ENCODE measurements at places on chromosomes 12 and 14. TPM values are rescaled to one million over a fixed set of nuclear protein-coding genes. Genes with fewer than 3 reads are reported as not detected.

The PARP2 gene
- 21.3 TPM for total RNA-seq

The AQP2 gene
- not detected for total RNA-seq

The ADIPOR2 gene
- total RNA-seq = 63.9 TPM

The DCAF5 gene
- total RNA-seq = 29.0 TPM

The PTPN6 gene
- not detected for total RNA-seq

The PTPRR gene
- 0.86 TPM for total RNA-seq

The CEBPE gene
- total RNA-seq = not detected

The LRP1 gene
- 2.9 TPM for total RNA-seq

The PPP4R4 gene
- under 0.01 TPM for total RNA-seq

The GPR84 gene
- not detected for total RNA-seq

The BATF gene
- 1.7 TPM for total RNA-seq

The ABCC9 gene
- 0.07 TPM for total RNA-seq

The MORN3 gene
- 0.29 TPM for total RNA-seq

The LRTM2 gene
- total RNA-seq = not detected

The LIN7A gene
- total RNA-seq = 0.36 TPM

The KRT85 gene
- not detected for total RNA-seq

The B4GALNT3 gene
- total RNA-seq = not detected

The KRT77 gene
- total RNA-seq = not detected

The HSPB8 gene
- total RNA-seq = 6.0 TPM

The C12orf57 gene
- 64.9 TPM for total RNA-seq

The RTL1 gene
- not detected for total RNA-seq

The TBC1D30 gene
- 29.1 TPM for total RNA-seq

The FGD4 gene
- total RNA-seq = 44.4 TPM

The TAS2R31 gene
- 12.6 TPM for total RNA-seq

The CLMN gene
- total RNA-seq = 7.4 TPM

The RTRAF gene
- total RNA-seq = 114 TPM

The NOVA1 gene
- total RNA-seq = 6.2 TPM

The MYO1H gene
- total RNA-seq = not detected

The SLC6A13 gene
- total RNA-seq = not detected

Data from thoracic aorta endothelial cell (primary cell).